Stimulated activated CD4-positive, alpha-beta T cell treated with anti-CD3 and anti-CD28 coated beads, Interleukin-1b, Interleukin-23, amount 100 ng/mL, for 48 hours (primary cell): ENCODE measurements at places on chromosomes 11 and 22.
A peak's percentile ranks its signal among the peaks of the same experiment; 100 is the strongest.

DNA sequence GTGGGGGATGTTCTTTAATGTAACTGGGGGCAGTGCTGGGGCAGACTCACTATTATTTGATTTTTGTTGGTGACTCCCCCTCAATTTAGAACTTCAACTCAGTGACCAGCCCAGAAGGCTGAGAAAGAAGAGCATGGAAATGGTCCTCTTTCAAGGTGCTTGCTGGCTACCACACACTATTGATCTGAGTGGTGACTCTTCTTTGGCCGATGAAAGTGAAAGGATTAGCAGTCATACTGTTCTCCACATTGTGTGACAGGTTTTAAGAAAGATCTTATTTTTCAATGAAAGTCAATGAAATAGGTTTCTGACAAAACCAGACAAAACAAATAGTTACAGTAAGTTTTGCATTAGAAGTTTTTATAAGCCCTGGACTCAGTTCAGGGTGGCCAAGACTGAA, 29.9 kb downstream of the NLRP14 start:
- no peak for DNase-seq

DNA sequence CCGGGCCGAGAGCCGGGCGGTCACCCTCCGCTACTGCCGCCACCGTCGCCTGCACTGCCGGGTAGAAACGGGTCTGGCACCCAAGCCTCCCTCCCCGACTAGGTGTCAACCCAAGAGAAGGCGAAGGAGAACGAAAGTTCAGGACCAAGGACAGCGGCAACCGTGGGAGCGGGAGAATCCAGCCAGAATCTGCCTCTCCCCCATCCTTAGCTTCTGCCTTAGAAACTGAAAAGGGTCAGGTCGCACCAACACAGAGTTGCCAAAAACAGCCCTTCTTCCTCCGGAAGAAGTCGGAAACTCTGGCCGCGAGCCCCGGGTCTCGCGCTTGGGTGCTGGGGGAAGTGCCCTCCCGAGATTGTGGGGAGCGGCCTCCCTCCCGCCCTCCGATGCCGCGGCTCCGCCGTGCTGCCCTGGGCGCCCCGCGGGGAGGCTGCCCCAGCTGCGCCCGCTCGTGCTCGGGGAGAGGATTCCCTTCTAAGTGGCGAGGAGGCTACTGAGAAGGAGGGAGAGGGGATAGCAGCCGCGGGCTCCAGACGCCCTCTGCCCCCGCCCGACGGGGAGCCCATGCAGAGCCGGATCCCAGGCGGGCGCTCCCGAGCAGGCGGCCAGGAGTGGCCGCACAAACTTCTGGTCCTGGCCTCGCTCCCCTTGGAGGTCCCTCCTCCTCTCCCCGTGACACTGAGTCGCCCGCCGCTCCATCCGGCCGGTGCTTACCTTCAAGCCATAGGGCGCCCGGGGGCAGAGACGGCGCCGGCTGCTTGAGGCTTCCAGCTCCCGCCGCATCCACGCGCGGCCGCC, 637 bp downstream of the DRD2 start:
- DNase-seq = peak; percentile 45

DNA sequence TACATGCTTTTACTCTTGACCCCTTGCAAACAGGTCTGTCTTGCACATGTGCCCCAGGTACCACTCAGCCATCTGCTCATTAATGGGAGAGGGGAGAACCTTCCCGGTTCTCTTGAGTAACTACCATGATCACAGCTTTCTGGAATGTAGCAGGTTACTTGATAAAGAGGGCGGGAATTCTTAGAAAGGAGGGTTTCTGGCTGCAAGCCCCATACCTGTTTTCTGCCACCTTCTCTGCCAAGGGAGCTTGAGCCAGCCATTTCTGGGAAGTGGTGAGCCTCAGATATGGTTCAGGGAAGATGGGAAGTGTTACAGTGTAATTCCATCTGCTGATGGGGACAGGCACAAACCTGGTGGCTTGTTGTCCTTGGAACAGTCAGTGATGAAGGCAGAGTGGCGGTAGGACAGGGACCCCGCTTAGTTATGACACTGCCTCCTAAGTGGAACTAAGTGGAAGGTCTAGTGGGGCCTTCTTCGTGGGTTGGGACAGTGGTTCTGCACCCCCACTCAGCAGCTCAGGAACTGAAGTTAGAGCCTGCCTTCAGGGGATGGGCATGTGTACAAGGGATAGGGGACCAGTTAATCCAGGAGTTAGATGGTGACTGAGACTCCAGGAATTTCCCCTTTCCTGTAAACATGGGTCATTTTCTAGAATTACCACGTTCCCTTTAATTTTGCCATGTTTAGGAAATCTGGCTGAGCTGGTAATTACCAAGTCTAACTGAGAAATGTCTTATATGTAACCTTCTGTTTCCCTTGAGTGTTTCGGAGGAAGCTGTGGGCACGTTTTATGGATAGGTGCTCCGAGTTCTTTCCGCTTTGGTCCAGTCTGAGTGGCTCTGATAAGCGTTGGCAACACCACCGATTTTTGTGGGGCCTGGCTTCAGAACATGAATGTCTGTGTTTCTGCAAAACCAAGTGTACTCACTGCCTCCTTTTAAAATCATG, 35.3 kb downstream of the BCR start:
- DNase-seq = no peak

GRCh38 chr22:36419177-36419911, 31.6 kb upstream of the MYH9 start:
- DNase-seq = no peak

DNA sequence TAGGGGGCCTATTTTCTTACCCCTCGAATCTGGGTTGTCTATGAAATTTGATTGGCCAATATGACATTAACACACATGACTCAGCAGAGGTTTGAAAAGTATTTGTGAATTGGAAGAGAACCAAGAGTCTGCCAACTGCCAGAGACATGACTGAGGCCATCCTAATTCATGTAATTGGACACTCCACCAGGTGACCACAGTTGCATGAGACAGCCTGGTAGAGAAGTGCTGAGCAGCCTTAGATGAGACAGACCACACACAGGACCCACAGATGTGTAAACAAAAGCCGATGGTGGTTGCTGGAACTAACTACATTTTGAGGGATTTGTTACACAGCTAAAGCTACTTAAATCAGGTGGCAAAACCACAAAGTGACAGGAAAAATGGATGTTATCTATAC, 855 bp upstream of the MS4A5 start:
- DNase-seq = no peak

DNA sequence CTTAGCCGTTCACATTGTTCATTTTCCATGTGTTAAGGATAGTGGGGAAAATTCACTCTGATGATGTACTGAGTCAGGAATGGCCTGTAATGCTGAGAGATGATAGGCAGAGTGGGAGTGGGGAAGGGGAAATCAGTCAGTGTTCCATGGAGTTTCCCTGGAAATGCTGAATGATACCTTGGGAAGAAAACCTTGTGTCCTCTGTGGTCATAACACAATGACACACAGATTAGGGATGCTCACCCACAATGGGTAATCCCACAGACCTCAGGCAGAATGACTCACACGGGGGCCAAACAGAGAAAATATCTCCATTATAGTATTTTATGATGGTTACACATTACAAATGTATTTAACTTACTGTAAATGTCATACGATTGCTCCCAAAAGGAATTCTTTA, 118.0 kb downstream of the SNX19 start:
- no peak for DNase-seq

DNA sequence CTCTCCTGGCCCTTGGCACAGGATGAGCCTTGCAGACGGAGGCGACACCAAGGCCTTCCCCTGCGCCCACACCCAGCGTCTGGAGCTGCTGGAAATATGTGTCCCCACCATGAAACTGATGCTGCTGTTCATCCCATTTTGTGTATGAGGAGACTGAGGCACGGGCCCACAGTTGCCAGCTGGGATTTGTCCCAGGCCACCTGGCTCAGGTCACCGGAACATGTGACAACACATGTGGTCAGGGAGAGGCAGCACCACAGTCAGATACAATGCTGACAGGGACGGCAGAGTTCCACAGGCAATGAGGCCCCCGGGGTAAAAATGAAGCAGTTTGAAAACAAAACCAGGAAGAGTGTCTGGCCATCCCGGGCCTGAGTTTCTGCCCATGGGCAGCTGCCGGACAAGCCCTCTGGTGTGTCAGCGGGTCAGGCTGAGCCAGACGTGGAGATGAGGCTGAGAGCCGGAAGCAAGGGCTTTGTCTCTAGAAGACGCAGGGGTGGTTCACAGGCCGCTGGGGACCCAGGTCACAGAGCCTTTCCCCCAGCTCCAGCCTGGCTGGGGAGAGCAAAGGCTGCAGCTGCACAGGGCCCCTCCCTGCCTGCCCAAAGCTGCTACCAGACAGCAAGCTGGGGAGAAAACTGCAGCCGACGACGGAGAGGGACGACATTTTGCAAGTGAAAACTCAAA, 80.7 kb downstream of the CDKN1C start:
- no peak for DNase-seq

DNA sequence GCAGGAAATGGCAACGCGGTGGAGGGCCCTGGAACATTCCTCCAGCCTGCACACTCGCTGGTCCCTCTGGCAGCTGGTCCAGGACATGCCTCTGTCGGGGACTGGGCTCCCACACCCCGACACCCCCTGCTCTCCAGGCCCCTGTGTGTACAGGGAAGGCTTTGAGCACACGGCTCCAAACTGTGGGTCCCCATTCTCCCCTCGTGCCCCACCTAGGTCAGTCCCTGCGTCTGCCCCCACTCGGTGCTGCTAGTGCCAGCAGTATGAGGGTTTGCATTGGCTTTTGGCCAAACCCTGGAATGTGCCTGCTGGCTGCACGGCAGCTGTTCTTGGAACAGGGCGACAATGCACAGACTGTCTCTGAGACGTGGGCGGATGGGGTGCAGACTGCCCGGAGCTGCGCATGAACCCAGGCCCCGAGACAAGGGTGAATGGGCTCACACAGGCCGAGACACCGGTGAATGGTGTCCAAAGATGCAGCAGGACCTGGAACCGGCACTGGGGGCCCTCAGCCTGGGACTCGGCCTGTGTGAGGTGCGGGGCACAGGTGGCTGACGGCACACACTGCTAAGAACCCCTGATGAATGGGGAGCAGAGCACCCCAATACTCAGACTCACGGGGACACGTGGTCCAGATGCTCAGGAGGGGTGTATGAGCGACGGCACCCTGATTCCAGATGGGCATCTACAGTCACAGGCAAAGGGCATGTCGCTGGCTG, 7.5 kb upstream of the SYT8 start:
- no peak for DNase-seq

DNA sequence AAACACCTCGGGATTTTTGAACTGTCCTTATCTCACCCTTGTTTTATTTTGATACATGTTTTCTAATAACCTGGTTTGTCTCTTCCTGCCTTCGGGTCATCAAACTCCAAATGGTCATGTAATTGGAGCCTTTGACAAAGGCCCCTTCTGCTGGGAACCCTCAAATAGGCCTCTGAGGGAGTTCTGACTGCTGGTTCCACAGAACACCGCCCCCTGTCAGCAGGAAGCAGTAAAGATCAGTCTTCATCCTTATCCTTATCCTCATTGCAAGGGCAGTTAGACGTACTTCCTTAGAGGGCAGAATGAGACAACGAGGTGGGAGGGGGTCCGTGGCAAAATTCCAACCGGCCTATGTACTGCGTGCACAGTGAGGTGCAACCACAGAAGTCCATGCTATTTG, 12.1 kb downstream of the TRIM51 start:
- DNase-seq = no peak

DNA sequence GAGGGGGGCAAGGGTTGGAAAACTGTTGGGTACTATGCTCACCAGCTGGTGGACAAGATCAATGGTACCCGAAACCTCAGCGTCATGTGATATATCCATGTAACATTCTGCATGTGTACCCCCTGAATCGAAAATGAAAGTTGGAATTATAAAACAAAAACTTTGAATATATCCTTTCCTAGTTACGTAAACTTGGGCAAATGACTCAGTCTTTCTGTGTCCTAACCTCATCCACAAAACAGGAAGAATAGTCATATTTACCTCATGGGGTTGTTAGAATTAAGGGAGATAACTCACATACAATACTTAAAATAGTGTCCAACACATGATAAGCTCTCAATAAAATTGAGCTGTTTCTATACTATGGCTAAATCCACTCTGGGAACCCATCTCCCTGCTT, 620.1 kb upstream of the KIRREL3 start:
- no peak for DNase-seq

DNA sequence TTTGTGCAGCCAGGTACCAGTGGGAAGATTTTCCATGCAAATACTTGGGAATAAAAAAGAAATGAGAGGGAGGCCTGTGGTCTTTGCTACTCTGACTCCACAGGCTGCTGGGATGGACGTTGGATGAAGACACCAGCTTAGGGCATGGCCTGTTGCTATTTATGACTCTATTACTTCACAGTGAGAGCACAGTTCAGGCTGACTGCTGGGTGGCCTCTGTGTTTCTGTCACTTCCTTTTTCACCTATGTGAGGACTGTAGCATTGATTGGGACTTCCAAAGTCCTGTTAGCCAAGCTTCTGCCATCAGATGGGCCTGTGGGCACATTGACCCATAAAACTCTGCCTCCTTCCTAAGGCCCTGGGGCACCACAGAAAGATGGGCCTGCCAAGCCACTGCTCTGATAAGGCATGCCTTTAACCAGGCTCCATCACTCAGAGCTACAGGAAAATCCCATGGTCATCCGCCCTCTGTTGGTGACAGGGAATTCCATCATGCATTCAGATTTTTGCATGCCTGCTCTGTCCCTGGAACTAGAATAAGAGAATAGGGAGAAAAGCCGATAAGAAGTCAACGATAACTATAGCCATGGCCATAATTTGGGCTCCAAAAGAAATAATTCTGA, 64.6 kb downstream of the KCNJ1 start:
- DNase-seq = no peak

GRCh38 chr22:50112151-50113118, 22.6 kb downstream of the MOV10L1 start:
- DNase-seq = peak; percentile 56

- no peak for DNase-seq
These were observed 48.5 kb downstream of the SVIP start for GRCh38 chr11:22780952-22781593.

GRCh38 chr11:57111619-57112018, 70.1 kb upstream of the LRRC55 start:
- DNase-seq = no peak
